Activated CD8-positive, alpha-beta memory T cell treated with anti-CD3 and anti-CD28 coated beads for 24 hours (primary cell): ENCODE measurements at places on chromosomes 5 and 9.

- DNase-seq = no peak
These were observed 14.1 kb upstream of the SLC25A51 start for GRCh38 chr9:37917801-37918664.

DNA sequence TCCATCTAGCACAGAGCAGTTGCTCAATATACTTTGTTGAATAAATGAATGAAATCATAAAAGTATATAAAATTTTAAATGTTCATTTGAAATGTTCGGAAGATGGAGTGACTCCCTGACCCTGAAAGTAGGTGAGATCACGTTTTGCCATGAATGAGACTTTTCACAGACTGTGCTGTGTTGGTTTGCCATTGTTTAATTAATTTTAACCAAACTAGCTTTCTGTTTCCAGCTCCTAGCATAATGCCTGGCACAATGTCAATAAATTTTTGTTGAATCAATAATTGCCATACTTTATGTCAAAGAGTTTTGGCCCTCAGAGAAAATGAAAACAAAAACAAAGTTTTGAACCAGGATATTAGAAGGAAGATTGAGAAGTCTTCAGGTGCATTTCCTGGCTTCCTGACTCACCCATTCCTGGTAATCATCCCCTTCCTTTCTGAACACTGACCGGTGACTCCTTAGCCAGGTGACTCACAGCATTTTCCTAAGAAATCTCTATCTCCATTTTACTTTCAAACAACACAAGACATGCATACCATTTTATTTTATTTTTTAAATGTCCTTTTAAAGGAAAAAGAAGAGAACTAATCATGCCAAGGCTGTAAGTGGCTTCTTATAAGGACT is 15.1 kb downstream of the SLC28A3 start:
- DNase-seq = no peak

DNA sequence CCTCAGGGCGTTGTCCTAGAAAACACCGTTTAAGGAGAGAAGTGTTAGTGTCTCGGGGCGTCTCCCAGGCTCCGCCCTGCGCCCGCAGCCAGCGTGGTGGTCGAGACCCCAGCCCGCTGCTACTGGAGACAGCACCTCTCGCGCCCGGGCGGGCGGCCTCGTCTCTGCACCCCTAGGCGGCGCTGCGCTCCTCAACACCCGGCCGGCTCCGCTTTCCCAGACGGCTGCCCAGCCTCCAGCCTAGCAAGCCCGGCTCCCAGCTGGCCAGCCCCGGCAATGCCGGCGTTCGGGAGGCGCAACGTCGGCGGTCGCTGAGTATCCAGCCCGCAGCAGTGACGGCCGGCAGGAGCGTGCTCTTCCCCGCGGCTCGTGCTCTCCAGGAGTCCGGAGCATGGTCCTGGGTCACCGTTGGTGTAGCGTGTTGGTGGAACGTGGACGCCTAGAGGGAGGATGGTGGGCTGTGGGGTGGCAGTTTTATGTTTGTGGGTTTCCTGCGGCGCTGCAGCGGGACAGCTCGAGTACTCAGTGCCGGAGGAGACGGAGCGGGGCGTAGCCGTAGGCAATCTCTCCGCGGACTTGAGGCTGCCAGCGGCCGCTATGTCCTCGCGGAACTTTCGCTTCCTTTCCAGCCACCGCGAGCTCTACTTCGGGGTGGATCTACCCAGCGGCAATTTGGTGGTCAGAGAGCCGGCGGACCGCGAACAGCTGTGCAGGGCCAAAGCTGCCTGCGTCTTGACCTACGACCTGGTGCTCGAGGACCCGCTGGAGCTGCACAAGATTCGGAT is 536 bp downstream of the PCDHAC1 start:
- peak; percentile 65 for DNase-seq

- DNase-seq = no peak
These were observed 97.8 kb downstream of the ZSWIM6 start for GRCh38 chr5:61429906-61430305.

DNA sequence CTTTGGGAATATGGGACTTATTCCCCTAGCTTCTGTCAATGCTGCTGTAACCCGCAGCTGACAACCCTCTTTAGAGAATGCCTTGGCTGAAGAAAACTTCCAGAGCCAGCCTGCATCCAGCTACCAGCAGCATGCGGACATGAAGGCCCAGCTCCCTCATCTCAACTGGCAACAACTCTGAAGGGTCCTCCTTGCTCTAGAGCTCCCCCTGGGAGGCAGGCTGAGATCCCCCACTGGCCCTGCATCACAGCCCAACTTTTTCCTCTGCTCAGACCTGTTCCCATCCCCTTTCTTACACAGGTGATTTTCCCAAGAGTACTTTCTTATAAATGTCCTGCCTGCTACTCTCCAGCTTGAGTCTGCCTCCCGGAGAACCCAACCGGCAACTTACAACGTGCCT is 18.7 kb upstream of the WNT8A start:
- DNase-seq = no peak
